D341Med (cell line): ENCODE measurements at places on chromosomes 6 and 20.

DNA sequence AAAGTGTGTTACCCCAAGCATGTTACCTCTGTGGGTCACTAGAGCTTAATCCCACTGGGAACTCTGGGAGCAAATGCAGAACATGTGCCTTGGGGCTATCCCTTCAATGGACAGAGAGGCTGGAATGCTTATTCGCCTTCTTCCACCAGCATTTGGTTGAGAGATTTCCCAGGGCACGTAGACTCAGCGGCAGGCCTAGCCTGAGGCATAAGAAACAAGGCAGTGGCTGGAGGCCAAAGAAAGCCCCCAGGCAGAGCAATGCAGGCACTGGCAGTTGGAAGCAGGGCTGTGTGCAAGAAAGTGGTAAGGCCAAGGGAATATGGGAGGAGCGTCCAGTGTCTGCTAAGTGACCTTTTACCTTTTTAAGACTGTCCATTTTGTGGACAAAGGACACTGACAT lies 114.0 kb upstream of the FLRT3 start:
- no peak for DNase-seq

DNA sequence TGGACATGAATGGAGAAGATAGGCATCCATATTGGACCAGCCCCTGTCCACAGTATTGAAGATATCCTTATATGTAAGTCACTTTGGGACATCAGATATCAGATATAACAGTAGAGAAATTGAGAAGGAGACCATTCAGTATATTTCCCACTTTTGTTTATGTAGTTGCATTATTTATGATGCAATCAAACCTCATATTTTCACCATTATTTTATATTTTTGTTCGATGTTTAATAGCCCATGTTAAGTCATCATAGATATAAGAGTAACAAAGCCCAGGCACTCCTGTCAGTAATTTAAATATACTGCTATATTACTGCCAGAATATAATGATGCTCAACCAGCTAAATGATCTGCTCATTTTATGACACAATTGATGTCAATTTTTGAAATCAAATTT lies 744.5 kb upstream of the EPHA7 start:
- no peak for DNase-seq

- no peak for DNase-seq
These were observed 35.8 kb upstream of the SIRPG start for GRCh38 chr20:1693427-1693826.

DNA sequence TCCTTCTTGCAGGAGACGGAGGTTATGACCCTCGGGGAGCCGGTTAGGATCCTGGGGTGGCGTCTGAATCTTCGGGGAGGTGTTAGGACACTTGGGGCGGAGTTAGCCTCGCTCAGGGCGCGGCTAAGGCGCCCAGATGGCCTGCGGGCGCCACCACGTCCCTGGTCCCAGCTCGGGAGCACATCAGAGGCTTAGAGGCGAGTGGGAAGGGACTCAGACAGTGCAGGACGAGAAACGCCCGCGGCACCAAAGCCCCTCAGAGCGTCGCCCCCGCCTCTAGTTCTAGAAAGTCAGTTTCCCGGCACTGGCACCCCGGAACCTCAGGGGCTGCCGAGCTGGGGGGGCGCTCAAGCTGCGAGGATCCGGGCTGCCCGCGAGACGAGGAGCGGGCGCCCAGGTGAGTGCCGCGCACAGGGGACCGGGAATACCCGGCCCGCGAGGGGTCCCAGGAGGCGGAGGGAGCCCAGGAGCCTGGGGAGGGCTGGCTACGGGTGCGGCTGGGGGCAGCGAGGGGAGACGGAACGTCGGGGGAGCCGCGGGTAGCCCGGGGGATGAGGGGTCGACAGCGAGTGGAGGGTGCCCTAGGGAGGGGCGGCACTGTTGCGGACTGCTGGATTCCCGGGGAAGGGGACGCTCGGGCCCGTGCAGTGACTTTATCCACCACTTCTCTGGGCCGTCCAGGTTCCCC lies at the start of gene HCK:
HCK (plus strand) TSS at position 153 of the 688 bp plus-strand sequence.
- peak; percentile 57 for DNase-seq

GRCh38 chr20:21259346-21259745 lies 43.8 kb upstream of the XRN2 start:
- no peak for DNase-seq

- DNase-seq, result no peak
These were observed 48.2 kb upstream of the AKAP12 start for GRCh38 chr6:151191527-151191926.
